Right hindlimb (tissue), 1 donor: ENCODE measurements at places on chromosomes 5 and 9.

DNA sequence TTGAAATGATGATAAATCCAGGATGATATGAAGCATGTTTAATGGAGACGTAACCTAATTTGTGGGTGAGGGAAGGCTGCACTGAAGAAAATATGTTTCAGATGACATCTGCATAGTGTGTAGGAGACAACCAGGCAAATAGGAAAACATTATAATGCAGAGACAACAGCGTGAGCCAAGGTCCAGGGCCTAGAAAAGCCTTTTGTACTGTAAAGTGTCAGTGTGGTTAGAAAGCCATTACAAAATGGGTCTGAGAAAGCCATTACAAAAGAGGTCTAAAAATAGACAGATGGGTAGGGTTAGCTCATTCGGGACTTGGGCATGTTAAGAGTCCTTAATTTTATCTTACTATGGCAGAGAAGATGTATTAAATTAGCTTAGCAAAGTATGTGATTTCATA is 14.9 kb upstream of the GABRG2 start:
- DNase-seq: no peak

DNA sequence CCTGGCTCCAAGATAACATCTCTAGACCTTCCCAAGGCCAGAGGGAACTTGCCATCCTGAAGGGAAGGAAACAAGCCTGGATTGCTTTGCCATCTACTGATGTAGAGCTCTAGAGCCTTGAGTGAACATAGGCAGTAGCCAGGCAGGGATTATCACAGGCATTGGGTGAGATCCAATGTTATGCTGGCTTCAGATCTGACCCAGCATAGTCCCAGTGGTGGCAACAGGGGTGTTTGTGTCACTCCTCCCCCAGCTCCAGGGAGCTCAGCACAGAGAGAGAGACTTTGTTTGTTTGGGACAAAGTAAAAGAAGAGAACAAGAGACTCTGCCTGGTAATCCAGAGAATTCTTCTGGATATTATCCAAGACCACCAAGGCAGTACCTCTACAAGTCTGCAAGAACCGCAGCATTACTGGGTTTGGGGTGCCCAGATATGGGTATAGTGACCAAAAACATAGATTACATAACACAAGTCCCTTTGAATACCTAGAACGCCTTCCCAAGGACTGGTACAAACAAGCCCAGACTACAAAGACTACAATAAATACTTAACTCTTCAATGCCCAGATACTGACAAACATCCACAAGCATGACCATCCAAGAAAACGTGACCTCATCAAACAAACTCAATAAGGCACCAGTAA is 137.6 kb upstream of the DAPK1 start:
- DNase-seq: no peak

DNA sequence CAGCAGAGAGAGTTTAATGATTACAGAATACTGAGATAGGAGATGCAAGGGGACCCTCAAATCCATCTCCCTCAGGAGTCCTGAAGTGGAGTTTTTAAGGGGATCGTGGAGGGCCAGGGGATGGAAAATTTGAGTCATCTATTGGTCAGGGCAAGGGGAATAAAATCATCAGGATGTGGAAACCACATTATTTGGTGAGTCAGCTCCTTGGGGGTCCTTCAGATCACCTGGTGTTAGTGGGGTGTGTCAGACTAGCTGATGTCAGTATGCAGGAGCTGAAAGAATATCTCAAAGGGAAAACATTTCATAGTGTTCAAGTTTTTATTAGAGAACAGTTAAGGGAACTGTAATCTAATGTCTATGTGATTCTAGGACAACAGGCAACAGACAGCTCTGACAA is 183.0 kb upstream of the FTMT start:
- no peak for DNase-seq

DNA sequence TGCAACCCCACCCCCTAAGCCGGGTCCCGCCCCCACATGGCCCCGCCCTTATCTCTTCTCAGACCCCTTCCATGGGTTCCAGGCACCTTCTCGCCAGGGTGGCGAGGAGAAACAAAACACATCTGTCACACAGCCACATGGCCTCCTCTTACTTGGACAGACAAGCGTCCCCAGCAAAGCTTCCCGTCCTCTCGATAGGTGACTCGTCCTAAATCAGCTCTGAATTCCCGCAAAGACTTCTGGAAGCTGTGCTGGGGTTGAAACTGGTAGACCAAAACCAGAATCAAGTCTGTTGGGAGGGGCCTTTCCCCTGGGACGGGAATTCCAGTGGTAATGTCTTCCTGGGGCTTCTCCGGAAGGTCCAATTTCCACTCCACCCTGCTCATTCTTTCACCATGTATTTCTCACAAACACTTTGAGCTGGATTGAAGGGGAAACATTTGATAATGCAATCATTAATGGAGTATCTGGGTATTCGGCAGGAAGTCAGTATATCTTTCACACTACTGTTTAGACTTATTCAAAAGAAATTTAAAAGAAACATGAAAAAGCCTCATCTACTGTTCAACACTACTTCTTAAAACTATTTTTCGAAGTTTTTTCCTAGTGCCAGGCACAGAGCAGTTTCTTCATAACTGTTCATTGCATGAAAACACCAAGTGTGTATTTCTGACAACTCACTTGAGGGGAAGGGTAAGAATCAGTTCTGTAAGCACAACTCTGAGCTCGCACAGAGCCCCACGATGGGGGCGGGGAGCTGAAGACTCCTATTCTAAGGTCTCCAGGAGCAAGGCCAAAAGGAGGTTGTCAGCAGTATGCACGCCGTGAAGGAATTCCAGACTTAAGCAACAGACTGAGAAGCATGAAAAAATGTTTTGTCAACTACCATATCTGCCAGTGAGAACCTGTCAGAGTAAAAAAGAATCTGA is 644 bp upstream of the CTNNAL1 start:
- peak; percentile 39 for DNase-seq

DNA sequence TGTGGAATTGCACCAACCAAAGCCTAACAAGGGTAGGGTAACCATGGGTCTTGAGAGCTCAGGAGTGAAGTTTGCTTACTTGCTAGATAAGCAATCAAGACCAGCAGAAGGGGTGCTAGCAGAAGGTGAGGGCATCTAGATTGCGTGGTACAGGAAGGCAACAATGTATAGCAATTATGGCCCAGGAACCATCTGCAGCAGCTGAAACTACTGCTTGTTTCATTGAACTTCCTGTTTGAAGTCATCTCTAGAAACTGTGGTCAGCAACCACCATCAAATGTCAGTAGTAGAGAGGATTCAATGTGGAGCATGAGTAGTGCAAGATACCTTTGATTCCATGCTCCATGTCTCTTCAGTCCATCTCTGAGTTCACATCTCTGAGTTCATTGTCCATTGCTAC is 462.1 kb upstream of the GRAMD2B start:
- no peak for DNase-seq

DNA sequence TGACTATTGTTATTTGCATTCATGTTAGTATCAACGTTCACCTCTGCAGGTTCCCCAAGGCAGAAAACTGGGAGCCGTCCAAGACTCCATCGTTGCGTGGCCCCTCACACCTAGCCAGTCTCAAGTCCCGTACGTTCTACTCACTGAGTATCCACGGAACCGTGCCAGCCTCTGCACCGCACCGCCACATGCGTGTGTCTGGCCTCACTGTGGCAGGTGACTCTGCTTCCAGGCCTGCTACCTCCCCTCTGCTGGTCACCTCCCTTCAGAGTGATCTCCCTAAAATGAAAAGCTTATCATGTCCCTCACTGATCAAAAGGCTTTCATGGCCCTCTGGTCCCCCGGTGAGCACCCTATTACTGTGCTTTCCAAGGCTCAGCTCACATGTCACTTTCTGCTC is 108.1 kb downstream of the GABBR2 start:
- DNase-seq: no peak

GRCh38 chr9:114085387-114085789 is 7.3 kb upstream of the AMBP start:
- no peak for DNase-seq

- no peak for DNase-seq
Observed at GRCh38 chr9:107438211-107439031, 51.1 kb downstream of the KLF4 start.

DNA sequence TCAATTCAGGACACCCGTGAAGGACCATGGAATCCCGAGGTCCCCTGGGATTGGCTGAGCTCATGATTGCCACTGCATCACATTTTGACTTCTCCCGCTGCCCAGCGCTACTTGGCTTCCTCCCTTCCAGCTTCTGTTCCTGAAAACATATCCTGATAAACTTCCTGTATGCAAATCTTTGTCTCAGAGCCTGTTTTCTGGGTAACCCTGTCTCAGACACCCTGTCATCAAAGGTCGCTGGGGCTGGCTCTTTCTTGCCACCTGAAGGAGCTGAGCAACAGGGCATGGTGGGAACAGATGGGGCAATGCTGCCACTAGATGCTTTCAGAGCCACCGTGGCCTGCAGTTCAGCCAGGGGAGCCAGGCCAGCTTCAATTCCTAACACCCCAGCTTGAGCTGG is 154.3 kb upstream of the TBC1D2 start:
- no peak for DNase-seq

DNA sequence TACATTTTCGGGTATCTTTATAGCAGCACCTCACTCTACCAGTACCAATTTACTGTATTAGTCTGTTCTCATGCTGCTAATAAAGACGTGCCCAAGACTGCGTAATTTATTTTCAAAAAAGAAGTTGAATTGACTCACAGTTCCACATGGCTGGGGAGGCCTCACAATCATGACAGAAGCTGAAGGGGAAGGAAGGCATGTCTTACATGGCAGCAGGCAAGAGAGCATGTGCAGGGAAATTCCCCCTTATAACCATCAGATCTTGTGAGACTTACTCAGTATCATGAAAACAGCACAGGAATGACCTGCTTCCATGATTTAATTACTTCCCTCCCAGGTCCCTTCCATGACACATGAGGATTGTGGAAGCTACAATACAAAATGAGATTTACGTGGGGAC is 602.6 kb upstream of the DAB2 start:
- DNase-seq: no peak

GRCh38 chr5:17799521-17799920 is 165.3 kb downstream of the TAF11L14 start:
- no peak for DNase-seq

GRCh38 chr5:50751064-50751657 is 84.7 kb downstream of the PARP8 start:
- DNase-seq: no peak

GRCh38 chr5:54794135-54794975 is 191.0 kb downstream of the ESM1 start:
- peak; percentile 37 for DNase-seq

DNA sequence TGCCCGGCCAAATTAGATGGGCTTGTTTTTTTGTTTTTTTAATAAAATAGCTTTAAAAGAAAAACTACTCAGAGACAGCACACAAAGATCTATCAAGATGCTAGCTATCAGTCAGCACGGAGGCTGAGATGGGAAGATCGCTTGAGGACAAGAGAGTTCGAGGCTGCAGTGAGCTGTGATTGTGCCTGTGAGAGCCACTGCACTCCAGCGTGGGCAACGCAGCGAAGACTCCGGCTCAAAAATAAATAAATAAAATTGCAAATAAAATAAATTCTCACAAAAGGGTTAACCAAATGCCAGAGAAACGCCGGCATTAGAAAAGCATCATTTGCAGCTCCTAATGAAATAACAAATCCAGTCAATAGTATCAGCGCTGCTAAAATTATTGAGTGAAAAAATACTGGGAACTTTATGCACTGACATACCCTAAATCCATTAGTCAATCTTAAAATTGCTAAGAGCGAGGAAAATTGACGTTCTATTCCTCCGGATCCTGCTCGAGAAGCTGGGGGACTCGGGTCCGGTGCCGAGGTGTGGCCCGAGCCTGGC is 681 bp downstream of the CPLANE1 start:
- no peak for DNase-seq

GRCh38 chr5:16914108-16914435 is 22.0 kb downstream of the MYO10 start:
- no peak for DNase-seq

DNA sequence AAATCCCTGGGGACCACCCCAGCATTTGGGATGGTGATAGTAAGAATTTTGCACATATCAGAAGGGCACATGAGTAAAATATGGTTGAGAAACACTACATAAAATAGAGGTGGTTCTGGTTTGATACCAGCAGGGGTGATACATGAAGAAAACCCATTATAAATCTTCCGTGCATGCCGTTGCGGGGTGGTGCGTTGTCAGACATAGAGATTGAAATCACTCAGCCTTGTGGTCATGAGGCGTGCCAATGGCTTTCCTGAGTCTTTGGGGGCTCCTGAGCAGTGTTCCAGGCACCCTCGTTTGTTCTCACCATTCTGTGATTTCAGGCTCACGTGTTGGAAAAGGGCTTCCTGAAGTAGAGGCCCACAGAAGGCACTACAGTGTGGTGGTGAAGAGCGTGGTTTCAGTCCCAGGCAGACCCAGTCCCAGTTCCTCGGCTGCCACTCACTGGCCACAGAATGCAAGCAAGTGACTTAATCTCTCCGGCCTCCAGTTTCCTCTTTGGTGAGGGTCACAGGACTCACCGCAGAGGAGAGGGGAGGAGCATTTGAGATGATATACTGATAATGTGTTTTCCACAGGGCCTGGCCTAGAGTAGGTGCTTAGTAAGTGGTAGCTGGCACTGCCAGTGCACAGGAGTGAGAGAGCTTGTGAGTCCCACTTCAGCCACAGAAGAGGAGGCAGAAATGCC is 20.5 kb upstream of the GLRX start:
- DNase-seq: peak; percentile 59

DNA sequence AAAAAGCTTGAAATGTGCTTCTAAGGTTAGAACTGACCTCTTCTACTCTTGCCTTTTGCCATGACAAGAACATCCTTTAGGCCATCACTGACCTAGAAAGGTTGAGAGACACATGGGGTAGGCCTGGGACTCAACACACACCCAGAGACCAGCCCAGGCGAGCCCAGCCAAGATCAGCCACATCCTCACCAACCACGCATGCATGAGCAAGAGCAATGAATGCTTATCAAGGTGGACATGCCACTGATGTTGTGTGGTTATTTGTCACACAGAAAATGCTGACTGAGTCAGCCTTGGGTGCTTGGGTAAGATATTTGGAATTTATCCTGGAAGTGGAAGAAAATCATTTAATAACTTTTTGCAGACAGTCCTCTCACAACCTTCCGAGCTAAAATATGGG is 39.4 kb downstream of the SMIM23 start:
- no peak for DNase-seq

- no peak for DNase-seq
Observed at GRCh38 chr5:34842554-34842953, 3.6 kb downstream of the TTC23L start.

DNA sequence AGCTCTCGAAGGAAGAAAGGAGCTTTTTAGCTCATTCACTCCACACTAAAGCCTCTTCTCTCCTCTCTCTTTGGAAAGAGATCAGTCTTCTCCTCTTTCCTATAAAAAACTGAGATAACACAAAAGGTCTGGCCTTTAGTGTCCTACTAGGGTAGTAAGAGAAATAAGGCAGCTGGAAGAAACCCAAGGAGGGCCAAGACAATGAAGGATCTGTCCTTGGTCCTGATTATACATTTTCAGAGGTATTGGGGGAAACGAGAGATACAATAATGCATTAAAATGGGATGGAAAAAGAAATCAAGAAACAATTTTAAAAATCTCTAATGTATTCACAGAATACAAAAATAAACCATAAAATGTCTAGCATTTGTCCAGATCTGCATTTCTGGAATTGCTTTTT is 184.0 kb downstream of the SLF1 start:
- no peak for DNase-seq
